ENCODE measurements at places on chromosomes 6 and 20.

DNA sequence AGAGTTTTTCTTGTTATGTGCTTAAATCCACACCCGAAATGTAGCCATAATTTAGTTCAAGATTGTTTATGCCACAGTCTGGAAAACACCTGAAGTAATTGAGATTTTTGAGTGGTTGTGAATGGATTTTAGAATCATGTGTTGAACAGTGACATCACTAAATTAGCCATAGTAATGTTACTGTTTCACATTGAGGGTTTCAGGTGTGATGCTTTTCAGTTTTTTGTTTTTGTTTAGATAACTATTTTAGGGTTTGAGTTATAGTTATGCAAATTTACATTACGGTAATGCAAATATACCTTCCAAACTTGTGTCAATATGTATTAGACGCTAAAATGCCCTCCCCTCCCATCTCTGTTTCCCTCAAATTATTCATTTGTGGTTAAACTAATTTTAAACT is 22.9 kb downstream of the QKI start:
- DNase-seq = no peak

DNA sequence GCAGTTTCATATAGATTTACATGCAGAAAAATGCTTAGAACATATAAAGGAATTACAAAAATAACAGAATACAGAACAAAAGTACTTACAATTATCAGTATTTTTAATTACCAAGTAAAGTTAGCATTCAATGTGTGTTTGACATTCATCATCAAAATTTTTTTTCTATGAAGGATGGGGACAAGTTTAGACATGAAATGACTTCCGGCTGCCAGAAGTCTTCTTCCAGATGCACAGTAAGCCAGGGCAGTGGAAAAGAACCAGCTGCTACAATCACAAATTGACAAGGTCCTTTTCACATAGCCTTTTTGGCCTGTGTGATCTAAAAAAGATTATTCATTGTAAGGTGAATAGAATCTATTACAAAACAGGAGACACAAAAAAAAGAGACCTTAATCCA is 73.8 kb downstream of the HUS1B start:
- DNase-seq = no peak

GRCh38 chr6:193773-194310 is 98.4 kb upstream of the DUSP22 start:
- DNase-seq = peak; percentile 63

DNA sequence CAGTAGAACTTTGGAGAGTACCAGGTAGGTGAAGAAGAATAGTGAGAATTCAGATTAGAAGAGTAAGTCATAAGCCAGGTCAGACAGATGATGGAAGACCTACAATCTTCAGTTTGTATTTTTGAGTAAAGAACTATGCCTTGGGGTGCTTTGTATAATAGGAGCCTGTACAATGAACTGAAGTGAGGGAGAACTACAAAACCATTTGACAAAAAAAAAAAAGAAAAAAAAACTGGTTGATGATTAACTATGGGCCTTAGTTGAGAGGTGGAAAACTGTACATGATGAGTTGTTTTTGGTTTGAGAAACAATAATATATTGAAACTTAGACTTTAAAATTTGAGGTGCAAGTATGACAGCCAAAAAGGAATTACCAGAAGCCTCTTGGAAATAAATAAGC is 25.7 kb downstream of the VTA1 start:
- DNase-seq = no peak

- DNase-seq = no peak
Observed at GRCh38 chr6:139392794-139393193, 18.3 kb upstream of the CITED2 start.

GRCh38 chr20:46814366-46815232 is 80.0 kb upstream of the EYA2 start:
- no peak for DNase-seq
